Neural progenitor cell (in vitro differentiated cells): ENCODE measurements at places on chromosomes 16 and 17.

GRCh38 chr17:63578769-63579111, 22.0 kb upstream of the TACO1 start:
- DNase-seq: no peak

- no peak for DNase-seq
Observed at GRCh38 chr17:8359769-8360168, 16.7 kb downstream of the KRABD2 start.

- DNase-seq: no peak
Observed at GRCh38 chr17:27585792-27586191, 45.2 kb upstream of the LGALS9 start.

GRCh38 chr17:77210331-77210730, 69.6 kb downstream of the SEC14L1 start:
- DNase-seq: no peak

DNA sequence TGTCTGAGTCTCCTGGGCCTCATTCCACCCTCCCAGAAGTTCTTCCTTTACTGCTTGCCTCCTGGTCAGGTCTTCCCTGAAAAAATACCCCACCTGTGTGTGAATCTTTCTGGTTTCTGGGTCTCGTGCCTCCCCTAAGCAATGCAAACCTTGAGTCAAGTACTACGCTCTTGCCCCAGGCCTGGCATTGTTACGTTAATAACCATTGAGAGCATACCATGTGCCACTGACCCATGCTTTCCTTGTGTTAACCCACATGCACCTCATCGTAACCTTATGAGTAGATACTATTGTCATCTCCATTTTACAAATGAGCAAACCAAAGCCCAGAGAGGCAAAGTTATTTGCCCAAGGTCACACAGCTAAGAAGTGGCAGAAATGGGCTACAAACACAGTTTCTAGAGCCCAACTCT, 25.4 kb upstream of the TOB1 start:
- no peak for DNase-seq

DNA sequence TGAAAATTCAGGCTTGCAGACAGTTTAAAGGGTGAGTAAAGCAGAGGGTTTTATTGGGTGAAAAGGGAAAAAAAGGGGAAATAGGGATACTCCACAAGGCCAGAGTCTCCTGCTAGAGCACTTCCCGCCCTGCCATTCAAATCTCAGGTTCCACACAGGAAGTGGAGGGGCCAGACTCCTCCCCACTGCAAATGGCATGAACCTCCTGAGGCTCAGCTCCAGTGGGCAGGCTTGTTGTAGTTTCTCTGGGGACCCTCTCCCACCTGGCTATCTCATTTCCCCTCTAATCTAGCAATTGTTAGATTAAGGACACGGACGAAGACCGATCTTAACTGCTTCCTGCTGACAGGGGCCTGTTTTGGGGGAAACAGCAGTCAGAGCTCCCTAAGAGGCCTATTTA, 43.4 kb downstream of the TAOK1 start:
- DNase-seq: no peak

- DNase-seq: no peak
Observed at GRCh38 chr16:55471448-55472097, 7.4 kb upstream of the MMP2 start.

DNA sequence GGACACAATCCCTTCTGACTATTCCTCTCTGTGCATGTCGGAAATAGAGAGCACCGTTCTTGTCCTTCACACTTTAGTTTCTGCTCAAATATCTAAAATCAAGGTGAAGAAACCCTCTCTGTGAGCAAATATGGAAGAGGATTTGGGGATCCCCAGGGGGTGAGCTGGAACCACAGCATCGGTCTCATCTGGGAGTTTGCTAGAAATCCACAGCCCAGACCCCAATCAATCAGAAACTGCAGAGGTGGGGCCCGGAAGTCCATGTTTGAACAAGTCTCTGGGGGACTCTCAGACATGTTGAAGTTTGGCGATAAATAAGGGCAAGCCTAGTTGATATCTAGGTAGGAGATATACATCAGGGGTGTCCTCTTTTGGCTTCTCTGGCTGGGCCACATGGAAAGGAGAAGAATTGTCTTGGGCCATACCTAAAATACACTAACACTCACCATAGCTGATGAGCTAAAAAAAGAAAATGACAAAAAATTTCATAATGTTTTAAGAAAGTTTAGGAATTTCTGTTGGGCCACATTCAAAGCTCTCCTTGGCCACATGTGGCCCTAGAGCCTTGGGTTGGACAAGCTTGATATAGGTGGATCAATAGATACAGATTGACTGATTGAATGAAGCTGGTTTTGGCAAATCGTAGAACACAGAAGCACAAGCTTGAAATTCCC, 168.0 kb upstream of the FOXF1 start:
- no peak for DNase-seq

DNA sequence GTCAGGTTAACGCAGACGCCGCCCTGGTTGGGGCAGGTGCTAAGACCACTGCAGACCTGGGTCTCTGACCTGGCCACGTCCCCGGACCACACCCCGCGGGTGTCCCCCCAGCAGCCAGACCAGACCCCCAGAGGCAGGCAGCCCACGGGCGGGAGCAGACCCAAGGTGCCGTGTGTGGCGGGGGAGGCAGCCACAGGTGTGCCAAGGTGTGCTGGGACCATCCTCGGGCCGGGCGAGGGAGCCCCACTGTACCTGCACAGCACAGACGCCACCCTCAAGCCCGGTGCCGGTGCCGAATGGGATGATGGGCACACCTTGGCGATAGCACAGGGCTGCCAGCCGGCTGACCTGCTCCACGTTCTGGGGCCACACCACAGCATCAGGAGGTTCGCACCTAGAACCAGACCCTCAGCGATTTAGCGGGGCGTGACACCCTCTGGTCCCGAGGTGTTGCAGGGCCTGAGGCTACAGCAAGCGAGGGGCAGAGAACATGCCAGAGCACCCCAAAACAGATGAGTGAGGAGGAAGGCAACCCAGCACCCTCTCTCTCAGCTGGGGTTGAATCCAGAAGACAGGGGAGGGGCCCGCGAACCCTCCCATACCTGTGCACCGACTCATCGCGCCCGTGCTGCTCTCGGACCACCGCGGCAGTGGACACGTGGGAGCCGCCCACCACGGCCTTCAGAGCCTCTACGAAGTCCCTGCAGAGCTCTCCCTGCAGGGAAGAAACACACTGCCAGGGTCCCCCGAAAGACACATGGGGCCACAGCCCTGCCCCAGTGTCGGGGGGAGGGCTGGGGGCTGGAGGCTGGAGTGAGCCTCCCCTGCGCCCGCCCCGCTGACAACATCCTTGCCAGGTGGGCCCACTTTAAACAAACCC, 1.4 kb downstream of the LDHD start:
- DNase-seq: no peak

DNA sequence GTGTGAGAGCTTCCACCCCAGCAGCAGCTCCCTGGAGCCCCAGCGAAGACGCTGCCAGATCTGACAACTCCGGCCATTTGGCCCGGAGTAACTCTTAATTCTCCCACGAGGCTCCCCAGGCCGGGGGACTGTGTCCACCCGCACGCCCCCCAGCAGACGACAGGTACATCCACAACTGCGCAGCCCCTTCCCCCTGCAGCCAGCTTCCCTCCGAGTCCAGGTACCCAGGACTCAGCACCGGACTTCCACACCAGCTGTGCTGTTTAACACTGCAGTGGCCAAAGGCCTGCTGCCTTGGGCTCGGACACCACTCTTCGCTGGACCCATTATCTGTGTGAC, 7.2 kb downstream of the SYNGR2 start:
- DNase-seq: no peak

- no peak for DNase-seq
Observed at GRCh38 chr17:77458202-77459017, 317.6 kb downstream of the SEC14L1 start.

DNA sequence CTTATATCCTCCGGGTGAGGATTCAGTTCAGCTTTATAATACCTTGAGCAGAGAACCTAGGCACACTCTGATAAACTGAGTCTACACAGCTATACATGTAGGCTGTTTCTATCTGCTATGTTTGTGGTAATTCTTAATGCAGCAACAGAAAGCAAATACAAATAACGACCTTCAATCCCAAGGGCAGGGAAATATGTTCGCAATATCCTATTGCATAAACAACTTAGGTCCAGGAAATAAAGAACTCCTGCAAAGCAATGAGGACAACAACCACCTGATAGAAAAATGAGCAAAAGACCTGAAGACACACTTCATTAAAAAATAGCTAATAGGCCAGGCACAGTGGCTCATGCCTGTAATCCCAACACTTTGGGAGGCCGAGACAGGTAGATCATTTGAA, 213.3 kb downstream of the CPPED1 start:
- DNase-seq: no peak

- no peak for DNase-seq
Observed at GRCh38 chr16:66701026-66701425, 4.5 kb upstream of the CMTM4 start.

DNA sequence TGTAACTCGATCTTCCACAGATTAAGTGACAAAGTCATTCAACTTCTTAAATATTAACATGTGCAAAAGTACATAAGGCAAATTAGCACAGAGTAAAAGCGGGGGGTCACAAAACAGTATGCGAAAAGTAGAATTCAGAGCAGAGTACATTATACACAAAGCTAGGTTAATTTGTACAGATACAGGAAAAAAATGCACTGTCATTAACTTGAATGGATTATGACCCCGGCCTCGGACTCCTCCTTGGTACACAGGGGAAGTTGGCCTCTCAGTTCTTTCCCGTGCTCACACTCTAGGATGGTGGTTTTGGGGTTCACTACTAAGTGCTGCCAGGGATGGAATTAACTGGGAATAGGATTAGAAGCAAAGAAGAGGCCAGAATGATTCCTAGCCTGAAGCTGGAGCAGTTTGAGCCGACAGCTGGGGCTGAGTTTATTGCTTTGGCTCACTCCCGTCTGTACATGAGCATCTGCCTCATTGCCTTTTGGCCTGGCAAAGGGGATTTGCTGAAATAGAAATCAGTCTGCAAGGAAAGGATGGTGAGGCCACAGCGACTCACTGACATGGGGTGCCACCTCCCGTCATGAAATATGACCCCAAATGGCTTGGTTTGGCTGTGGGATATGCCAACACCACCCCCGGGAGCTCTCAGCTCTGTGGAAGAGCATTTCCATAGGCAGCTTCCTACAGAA, 23.6 kb downstream of the NTN1 start:
- DNase-seq: no peak

- DNase-seq: peak; percentile 52
Observed at GRCh38 chr16:22206842-22207714, 1.0 kb downstream of the EEF2K start.

DNA sequence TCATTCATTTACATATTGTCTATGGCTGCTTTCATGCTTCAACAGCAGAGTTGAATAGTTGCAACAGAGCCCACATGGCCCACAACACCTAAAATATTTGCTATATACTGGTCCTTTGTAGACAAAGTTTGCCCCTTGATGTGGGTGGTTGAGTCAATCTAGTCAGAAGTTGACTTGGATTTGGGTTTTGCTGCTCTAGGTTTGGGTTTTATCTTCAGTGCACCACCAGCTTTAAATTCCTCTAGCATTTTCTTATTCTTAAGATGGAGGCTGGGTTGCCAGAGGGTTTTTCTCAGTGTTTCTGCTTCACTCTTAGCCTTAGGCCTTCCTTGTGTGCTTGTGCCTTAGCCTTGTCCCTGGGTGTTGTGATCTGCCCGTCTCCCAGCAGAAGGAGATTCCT, 51.0 kb downstream of the CCDC182 start:
- no peak for DNase-seq

GRCh38 chr16:49556606-49557446, 183.2 kb downstream of the C16orf78 start:
- peak; percentile 91 for DNase-seq

DNA sequence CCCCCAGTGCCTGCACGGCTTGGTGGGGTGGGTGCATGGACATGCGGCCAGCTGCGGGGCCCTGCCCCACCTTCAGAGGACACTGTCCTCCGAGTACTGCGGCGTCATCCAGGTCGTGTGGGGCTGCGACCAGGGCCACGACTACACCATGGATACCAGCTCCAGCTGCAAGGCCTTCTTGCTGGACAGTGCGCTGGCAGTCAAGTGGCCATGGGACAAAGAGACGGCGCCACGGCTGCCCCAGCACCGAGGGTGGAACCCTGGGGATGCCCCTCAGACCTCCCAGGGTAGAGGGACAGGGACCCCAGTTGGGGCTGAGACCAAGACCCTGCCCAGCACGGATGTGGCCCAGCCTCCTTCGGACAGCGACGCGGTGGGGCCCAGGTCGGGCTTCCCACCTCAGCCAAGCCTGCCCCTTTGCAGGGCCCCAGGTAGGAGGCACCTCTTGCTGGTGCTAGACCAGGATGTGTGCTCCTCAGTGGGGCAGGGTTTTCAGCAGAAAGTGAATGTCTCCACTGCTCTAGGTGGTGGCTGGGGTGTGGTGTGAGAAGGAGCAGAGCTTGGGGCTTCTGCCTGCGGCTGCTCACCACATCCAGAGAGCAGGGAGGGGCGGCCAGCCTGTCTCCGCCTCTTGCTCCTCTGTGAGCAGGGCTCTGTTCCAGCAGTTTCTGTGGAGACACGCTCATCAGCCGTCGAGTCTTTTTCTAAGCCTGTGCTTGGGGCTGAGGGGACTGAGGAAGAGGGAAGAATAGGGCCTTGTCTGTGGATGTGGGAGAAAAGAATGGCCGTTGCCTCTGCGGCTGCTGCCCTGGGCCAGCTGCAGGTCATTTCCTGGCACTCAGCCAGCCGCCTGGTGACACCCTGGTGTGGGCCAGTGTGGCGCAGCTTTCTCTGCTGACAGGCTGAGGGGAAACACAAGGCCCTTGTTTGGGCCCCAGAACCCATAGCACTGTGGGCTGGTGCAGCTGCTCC, 2.2 kb downstream of the ZNF276 start:
- no peak for DNase-seq

DNA sequence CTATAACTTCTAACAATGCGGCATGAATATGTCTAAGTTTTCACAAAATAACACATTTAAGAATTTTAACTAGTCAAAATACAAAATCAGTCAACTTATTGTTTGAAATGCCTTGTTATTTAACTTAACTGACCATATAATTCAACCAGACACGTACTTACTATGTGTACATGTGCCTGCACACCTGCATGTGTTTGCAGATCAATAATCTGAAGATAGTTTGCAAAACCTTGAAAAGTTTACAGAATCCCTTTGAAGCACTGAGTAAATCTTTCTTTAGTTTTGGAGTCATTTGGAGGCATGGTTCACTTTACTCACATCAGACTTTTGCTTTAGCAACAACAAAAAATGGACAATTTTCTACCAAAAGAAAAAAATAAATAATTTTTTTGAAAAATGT, 363.8 kb downstream of the PMP22 start:
- no peak for DNase-seq

DNA sequence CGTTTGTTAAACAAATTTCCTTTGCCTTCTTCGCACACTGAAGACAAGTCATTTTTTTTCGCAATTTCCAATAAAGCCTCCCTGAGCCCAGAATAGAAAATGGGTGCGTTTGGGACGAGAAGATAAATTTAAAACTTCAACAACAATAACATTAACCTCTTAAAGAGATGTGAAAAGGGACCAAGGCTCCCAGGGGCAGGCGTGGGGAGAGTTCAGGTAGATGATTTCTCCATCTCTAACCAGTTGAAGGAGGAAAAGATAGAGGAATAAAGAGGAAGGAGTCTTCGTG, 1.3 kb upstream of the HOXB4 start:
- DNase-seq: no peak

DNA sequence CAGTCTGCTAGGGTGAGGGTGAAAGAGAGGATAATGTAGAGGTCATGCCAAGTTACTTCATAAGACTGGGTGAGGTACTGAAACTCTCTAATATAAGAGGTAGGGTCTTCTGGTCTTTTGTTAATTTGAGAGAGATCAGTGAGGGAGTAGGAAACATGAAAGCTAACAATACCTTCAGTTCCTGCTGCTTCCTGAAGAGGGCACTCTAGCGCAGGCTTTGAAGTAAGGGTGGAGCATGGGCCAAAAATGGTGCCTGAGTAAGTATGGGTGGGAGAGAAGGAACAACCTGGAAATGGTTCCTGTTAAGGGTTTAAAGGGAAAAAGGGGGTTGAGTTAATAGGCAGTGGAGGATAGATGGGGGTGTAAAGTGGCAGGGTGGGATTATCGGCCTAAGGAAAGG, 2449.5 kb downstream of the TP53TG3F start:
- DNase-seq: no peak
